ENCODE measurements at places on chromosomes 1 and 21. TPM values are rescaled to one million over a fixed set of nuclear protein-coding genes. Genes with fewer than 3 reads are reported as not detected.

WDR3 gene
- 16.8 TPM for total RNA-seq

PEX10 gene
- total RNA-seq = 10.9 TPM

DNA sequence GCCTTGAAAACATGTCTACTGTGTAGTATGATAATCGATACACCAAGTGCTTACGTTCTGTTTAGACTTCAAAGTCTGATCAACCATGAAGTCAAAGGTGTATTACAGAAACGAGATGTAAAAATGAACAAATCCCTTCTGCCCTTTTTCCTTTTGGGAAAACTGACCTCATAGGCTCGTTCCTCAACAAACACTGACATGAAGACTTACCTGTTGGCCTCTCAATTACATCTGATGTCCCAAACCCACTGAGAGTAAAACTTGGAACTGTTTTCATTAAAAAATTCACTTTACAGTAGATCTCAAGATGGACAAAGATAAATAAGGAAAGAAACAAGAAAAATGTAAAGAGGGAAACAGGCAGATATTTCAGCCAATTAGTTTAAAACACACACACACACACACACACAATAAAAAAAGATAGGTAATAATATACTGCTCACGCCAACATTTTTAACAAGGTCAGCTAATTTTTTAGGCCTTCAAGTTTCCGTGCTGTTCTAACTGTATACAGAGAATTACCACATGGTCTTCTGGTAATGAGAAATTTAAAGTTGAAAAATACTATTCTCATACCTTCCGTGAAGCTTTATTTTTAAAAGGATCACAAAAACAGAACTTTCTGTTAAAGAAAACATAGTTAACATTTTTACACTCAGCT is 2.1 kb downstream of the HMGN1 start:
- DNase-seq = no peak

DNA sequence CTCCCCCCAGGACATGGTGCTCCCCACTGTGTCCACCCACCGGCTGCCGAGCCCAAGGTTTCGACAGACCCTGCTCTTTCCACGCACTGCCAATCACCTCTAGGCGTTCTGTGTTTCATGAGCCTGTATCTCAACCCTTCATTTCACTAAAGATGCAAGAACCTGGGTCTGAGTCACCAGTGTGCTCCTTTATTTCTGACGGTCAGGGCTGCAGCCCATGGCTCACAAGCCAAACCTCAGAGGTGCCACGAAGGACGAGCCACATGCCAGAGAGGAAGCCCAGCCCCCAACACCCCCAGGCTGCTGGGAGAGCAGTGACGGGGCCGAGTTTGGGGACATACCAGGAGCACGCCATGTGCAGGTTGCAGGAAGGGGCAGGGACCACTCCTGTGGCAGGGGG is 79.2 kb upstream of the ARHGEF16 start:
- DNase-seq = no peak

- DNase-seq = no peak
Measured at GRCh38 chr1:110535985-110536384, 17.0 kb upstream of the KCNA10 start.

DNA sequence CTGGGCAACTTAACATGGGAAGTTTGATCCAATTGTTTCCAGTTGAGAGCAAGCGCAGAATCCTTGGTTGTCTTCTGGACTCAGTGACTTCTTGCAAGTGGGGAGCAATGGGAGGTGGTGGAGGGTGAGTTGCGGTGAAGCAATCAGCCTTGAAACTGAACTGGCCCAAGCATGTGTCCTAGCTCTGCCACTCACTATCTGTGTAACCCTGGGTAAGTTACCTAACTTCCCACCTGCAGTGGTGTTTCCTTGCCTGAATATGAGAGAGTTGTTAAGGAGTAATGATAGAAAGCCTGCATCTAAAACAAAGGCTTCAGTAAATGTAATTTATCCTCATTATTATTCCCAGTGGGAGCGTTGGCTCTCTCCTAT is 132.5 kb upstream of the NFIA start:
- no peak for DNase-seq

GRCh38 chr1:65694126-65694525 is 98.6 kb upstream of the PDE4B start:
- DNase-seq = no peak
